ENCODE measurements at places on chromosomes 16 and 17.

GRCh38 chr16:86775511-86775921, 197.2 kb downstream of the FOXL1 start:
- H3K27ac ChIP-seq = no peak overlapping the region
- H3K27me3 ChIP-seq = no peaks in the 10 kb centered on the region
- H3K4me1 ChIP-seq = peaks cover 6% of the 10 kb centered on the region
- DNase-seq = no peak

GRCh38 chr17:17052462-17053221, 10.4 kb downstream of the MPRIP start:
- DNase-seq = peak; percentile 14
- no peaks in the 10 kb centered on the region for H3K36me3 ChIP-seq
- H3K4me3 ChIP-seq = no peak overlapping the region
- H3K27me3 ChIP-seq = no peaks in the 10 kb centered on the region
- H3K27ac ChIP-seq = peak overlapping the region; percentile 75

DNA sequence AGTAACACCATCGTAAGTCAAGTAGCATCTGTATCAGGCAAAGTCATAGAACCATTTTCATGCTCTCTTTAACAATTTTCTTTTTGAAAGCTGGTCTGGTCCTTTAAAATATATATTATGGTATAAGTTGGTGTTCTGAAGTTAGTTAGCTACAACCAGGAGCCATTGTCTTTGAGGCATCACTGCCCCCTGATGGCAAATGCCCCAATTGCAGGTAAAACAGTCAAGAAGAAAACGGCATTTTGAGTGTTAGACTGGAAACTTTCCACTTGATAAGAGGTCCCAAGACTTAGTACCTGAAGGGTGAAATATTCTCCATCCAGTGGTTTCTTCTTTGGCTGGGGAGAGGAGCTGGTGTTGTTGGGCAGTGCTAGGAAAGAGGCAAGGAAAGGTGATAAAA, 14.1 kb downstream of the TP53 start:
- DNase-seq = no peak
- no peaks in the 10 kb centered on the region for H3K4me1 ChIP-seq
- H3K27me3 ChIP-seq = no peaks in the 10 kb centered on the region
- H3K4me3 ChIP-seq = no peak overlapping the region
- H3K36me3 ChIP-seq = peaks cover 34% of the 10 kb centered on the region
- no peak overlapping the region for H3K27ac ChIP-seq

- H3K27ac ChIP-seq = no peak overlapping the region
- no peaks in the 10 kb centered on the region for H3K27me3 ChIP-seq
- no peaks in the 10 kb centered on the region for H3K36me3 ChIP-seq
- no peaks in the 10 kb centered on the region for H3K4me1 ChIP-seq
Observed at GRCh38 chr16:50281391-50282009, 15.1 kb downstream of the ADCY7 start.

DNA sequence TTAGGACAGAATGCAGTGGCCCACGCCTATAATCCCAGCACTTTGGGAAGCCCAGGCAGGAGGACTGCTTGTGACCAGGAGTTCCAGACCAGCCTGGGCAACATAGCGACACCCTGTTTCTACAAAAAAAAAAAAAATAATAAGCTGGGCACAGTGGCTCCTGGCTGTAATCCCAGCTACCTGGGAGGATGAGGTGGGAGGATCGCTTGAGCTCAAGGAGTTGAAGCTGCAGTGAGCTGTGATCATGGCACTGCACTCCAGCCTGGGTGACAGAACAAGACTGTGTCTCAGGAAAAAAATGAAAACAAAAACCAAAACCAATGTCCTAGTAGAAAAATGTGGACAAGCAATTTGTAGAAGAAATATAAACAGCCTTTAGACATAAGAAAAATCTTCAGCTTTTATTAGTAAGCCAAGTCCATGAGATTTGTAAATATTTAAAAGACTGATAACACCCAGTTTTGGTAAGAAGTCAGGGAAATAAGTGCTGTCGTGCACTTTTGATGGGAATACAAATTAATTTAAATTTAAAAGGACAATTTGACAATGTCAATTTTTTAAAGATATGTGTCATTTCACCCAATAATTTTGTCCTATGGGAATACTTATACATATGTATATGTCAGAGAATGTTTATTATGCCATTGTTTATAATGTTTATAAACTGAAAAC, 11.1 kb downstream of the SCPEP1 start:
- H3K4me1 ChIP-seq = no peaks in the 10 kb centered on the region
- H3K27me3 ChIP-seq = no peaks in the 10 kb centered on the region
- no peak for DNase-seq
- no peaks in the 10 kb centered on the region for H3K36me3 ChIP-seq
- H3K27ac ChIP-seq = no peak overlapping the region

DNA sequence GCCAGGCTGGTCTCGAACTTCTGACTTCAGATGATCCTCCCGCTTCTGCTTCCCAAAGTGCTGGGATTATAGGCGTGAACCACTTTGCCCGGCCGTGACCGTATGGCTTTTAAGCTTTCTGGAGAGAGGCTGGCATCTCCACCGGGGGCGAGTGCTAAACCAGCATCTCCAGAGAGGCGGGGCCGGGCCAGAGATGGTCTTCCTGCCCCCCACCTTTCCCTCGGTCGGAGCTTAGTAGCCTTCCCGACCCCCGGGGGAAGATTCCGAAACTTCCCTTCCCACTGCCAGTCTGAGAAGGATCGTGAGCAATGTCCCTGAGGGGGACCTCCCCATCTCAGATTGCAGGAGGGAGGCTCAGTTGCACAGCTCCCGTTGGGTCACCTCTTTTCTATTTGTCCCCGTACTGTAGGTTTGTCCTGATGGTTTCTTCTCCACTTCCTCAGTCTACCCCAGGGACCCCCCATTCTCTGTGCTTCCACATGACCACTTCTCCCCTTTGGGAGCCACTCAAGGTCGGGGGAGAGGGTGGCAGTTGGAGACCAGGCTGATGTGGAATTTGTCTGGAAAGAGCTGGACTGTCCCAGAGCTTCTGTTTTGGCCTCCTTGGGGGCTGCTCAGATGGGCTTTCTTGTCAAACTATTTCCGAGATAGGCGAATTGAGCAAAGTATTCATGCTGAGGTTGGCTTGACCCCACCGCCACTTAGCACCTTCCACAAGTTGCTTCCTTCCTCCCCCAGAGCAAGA, 18.2 kb downstream of the IGF2BP1 start:
- H3K36me3 ChIP-seq = no peaks in the 10 kb centered on the region
- no peak overlapping the region for H3K4me3 ChIP-seq
- H3K27me3 ChIP-seq = no peaks in the 10 kb centered on the region
- H3K4me1 ChIP-seq = peaks cover 6% of the 10 kb centered on the region
- no peak overlapping the region for H3K27ac ChIP-seq

DNA sequence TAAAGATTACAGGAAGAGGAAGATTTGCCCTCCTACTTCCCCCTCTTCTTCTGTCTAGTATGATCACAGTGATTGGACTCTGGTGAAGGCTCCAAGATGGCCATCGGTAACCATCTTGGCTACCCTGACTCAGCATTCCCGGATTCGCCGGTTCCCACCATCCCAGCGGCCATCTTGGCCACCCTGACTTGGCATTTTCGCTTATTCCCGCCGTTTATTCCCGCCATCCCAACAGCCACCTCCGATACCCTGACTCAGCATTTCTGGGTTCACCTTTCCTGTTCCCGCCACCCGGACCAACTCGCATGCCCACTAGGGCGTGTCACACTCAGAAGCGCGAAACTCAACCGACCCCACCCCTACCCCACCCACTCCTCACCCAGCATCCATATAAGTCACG, 95.4 kb upstream of the GRIN2A start:
- H3K27ac ChIP-seq = no peak overlapping the region
- no peak for DNase-seq
- H3K4me1 ChIP-seq = no peaks in the 10 kb centered on the region
- no peaks in the 10 kb centered on the region for H3K36me3 ChIP-seq

- peak; percentile 39 for DNase-seq
- H3K4me3 ChIP-seq = no peak overlapping the region
- no peaks in the 10 kb centered on the region for H3K36me3 ChIP-seq
- H3K4me1 ChIP-seq = peaks cover 15% of the 10 kb centered on the region
- H3K27ac ChIP-seq = no peak overlapping the region
- H3K27me3 ChIP-seq = peaks cover 65% of the 10 kb centered on the region
Observed at GRCh38 chr17:79801156-79802038, 4.5 kb upstream of the CBX8 start.

DNA sequence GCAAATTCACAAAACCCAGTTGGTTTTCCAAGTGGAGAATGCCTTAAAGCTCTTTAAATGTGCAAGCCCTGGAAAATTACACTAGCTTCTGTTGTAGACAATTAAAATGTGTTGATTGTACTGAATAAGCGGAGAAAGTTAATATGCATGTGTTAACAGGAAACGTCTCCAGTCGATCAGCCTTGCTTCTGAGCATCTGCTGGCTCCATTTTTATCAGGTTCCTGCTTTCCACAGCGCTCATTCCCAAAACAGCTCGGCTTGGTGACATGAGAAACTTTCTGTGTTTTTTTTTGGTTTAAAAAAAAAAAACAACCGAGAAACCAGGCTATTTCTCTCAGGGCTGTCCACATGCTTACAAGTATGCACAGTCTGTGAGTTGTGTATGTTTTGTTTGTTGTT, 60.7 kb downstream of the VPS35L start:
- H3K27ac ChIP-seq = no peak overlapping the region
- no peak for DNase-seq
- no peaks in the 10 kb centered on the region for H3K36me3 ChIP-seq
- no peaks in the 10 kb centered on the region for H3K4me1 ChIP-seq

GRCh38 chr17:72661116-72661944, 431.2 kb downstream of the SLC39A11 start:
- H3K36me3 ChIP-seq = no peaks in the 10 kb centered on the region
- H3K27ac ChIP-seq = no peak overlapping the region
- H3K4me3 ChIP-seq = no peak overlapping the region
- no peaks in the 10 kb centered on the region for H3K27me3 ChIP-seq
- no peaks in the 10 kb centered on the region for H3K4me1 ChIP-seq

GRCh38 chr16:70800311-70800710, 647 bp downstream of the VAC14 start:
- no peak overlapping the region for H3K27ac ChIP-seq
- H3K27me3 ChIP-seq = no peaks in the 10 kb centered on the region
- no peaks in the 10 kb centered on the region for H3K4me1 ChIP-seq
- no peaks in the 10 kb centered on the region for H3K36me3 ChIP-seq
- no peak for DNase-seq

DNA sequence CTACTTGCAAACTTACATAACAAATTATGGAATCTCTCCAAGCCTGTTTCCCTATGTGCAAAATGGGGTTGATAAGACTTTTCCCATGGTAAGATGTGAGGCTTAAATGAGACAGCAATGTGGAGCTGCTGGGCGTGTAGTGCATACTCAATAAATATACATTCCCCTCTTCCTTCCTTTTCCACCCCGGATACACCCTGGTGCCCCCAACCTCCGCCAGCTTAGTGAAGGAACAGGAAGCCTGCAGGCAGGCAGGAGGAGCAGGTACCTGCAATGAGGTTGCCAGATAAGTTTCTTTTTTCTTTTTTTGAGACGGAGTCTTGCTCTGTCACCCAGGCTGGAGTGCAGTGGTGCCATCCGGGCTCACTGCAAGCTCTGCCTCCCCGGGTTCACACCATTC, 14.9 kb downstream of the C17orf50 start:
- H3K4me3 ChIP-seq = no peak overlapping the region
- H3K36me3 ChIP-seq = no peaks in the 10 kb centered on the region
- no peak overlapping the region for H3K27ac ChIP-seq
- DNase-seq = no peak
- H3K4me1 ChIP-seq = no peaks in the 10 kb centered on the region
- no peaks in the 10 kb centered on the region for H3K27me3 ChIP-seq

DNA sequence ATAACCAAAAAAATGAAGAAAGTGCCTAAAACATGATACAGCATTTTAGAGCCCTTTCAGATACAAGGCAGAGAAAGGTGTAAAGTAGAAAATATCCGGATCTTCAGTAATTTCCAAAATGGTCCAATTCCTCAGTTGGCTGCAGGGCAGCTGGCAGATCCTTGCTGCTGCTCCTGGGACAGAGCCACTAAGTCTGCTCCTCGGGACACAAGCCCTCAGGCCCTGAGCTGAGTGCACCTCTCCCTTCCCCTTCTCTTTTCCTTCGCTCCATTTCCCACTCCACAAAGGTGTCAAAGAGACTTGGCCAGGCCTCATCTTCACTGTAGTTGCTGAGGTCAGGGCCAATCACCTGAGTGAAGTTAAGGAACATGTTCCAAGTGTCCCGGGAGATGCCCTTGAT, 40.5 kb downstream of the DCUN1D3 start:
- H3K4me1 ChIP-seq = no peaks in the 10 kb centered on the region
- no peak overlapping the region for H3K4me3 ChIP-seq
- H3K27me3 ChIP-seq = no peaks in the 10 kb centered on the region

DNA sequence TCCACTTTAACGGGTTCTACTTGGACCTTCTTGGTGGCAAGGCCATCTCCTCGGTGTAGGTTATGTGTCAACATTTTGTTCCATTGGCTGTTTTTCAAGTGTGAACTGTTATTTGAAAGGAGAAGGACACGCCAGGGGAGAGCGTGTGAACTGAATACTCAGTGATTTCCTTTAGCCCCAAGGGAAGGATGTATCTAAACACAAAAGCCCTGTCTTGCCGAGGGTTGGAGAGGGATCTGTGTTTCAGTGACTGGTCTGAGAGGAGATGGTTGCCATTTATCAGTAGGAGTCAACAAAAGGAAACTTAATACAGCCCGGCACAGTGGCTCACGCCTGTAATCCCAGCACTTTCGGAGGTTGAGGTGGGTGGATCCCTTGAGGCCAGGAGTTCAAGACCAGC, 50.0 kb downstream of the USP10 start:
- no peak for DNase-seq
- no peak overlapping the region for H3K27ac ChIP-seq
- H3K4me1 ChIP-seq = peaks cover 4% of the 10 kb centered on the region
- H3K4me3 ChIP-seq = no peak overlapping the region
- no peaks in the 10 kb centered on the region for H3K36me3 ChIP-seq

DNA sequence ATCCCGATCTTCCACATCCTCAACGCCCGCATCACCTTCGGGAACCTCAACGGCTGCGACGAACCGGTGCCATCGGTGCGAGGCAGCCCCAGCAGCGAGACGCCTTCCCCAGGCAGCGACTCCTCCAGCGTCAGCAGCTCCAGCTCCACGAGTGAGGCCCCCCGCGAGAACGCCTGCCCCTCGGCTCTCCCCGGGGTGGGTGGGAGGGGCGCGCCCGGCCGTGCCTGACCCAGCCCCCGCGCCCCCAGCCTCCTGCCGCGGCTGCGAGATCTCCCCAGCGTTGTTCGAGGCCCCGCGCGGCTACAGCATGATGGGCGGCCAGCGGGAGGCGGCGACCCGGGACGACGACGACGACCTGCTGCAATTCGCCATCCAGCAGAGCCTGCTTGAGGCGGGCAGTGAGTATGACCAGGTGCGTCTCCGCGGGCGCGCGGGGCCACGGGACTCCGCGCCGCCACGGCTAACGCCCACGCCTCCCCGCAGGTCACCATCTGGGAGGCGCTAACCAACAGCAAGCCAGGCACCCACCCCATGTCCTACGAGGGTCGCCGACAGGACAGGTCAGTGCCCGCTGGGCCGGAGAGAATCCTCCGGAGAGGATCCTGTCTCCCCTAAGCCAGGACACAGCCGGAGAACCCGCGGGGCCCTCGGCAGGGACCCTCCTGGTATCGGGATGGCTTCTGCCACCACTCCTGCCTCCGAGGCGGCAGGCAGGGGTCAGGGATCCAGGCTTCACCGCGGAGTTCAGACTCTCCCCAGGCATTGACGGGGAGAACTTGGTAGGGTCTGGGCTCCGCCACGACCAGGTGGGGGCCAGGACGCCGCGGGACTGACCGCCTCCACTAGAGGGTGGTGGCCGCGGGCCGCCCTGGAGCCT, 10.1 kb downstream of the CORO6 start:
- H3K27me3 ChIP-seq = peaks cover 15% of the 10 kb centered on the region
- no peaks in the 10 kb centered on the region for H3K36me3 ChIP-seq
- H3K4me3 ChIP-seq = no peak overlapping the region
- H3K4me1 ChIP-seq = peaks cover 17% of the 10 kb centered on the region
- no peak overlapping the region for H3K27ac ChIP-seq
- DNase-seq = peak; percentile 33

- peaks cover under 1% of the 10 kb centered on the region for H3K27me3 ChIP-seq
- no peak for DNase-seq
- no peaks in the 10 kb centered on the region for H3K4me1 ChIP-seq
- no peak overlapping the region for H3K27ac ChIP-seq
- H3K4me3 ChIP-seq = peak overlapping the region; percentile 33
Observed at GRCh38 chr17:28385406-28385805, 13.9 kb downstream of the SARM1 start.
